Activated CD4-positive, alpha-beta memory T cell treated with anti-CD3 and anti-CD28 coated beads, Interleukin-2, amount 10 ng/mL, durations not matched to agents 7 days and 5 days (primary cell): ENCODE measurements at places on chromosomes 4 and X. TPM values are rescaled to one million over a fixed set of nuclear protein-coding genes. Genes with fewer than 3 reads are reported as not detected.

Gene SPANXC
- total RNA-seq: not detected

Gene BGN
- total RNA-seq: not detected

Gene CYSLTR1
- 15.7 TPM for total RNA-seq

Gene MAGEB2
- not detected for total RNA-seq

Gene SORBS2
- not detected for total RNA-seq

Gene FRMD7
- not detected for total RNA-seq

Gene HEPH
- total RNA-seq: not detected

Gene CXCL13
- not detected for total RNA-seq

Gene PPEF1
- not detected for total RNA-seq

Gene TLL1
- not detected for total RNA-seq

Gene KLHL34
- total RNA-seq: 0.58 TPM

Gene TMPRSS11A
- total RNA-seq: not detected

Gene AP1AR
- 17.2 TPM for total RNA-seq

Gene DNAAF6
- total RNA-seq: not detected

Gene SLC38A5
- 82.4 TPM for total RNA-seq

Gene FAM149A
- 0.38 TPM for total RNA-seq

Gene ADGRG4
- not detected for total RNA-seq

Gene MID1IP1
- 76.4 TPM for total RNA-seq

Gene ASB5
- total RNA-seq: not detected

Gene RAI2
- not detected for total RNA-seq

Gene GABRE
- total RNA-seq: not detected

Gene STK26
- total RNA-seq: 50.8 TPM

Gene NSUN7
- 1.0 TPM for total RNA-seq

Gene DCAF4L1
- 0.10 TPM for total RNA-seq

Gene ITIH6
- total RNA-seq: not detected

Gene DMP1
- total RNA-seq: not detected

Gene KCND1
- 4.9 TPM for total RNA-seq

Gene FAM47E
- not detected for total RNA-seq

Gene OPRPN
- total RNA-seq: not detected

Gene SPANXA2
- not detected for total RNA-seq

Gene SCML1
- 0.50 TPM for total RNA-seq

Gene MECP2
- total RNA-seq: 83.0 TPM

Gene LINC00632
- total RNA-seq: 37.4 TPM

Gene PLK4
- 45.7 TPM for total RNA-seq

Gene NDNF
- not detected for total RNA-seq

Gene SOD3
- not detected for total RNA-seq

Gene SAT1
- total RNA-seq: 218 TPM

Gene FAM241A
- total RNA-seq: 1.4 TPM

Gene ARR3
- not detected for total RNA-seq

Gene LEF1
- total RNA-seq: 68.2 TPM
